ENCODE measurements at places on chromosomes 16 and 17.

DNA sequence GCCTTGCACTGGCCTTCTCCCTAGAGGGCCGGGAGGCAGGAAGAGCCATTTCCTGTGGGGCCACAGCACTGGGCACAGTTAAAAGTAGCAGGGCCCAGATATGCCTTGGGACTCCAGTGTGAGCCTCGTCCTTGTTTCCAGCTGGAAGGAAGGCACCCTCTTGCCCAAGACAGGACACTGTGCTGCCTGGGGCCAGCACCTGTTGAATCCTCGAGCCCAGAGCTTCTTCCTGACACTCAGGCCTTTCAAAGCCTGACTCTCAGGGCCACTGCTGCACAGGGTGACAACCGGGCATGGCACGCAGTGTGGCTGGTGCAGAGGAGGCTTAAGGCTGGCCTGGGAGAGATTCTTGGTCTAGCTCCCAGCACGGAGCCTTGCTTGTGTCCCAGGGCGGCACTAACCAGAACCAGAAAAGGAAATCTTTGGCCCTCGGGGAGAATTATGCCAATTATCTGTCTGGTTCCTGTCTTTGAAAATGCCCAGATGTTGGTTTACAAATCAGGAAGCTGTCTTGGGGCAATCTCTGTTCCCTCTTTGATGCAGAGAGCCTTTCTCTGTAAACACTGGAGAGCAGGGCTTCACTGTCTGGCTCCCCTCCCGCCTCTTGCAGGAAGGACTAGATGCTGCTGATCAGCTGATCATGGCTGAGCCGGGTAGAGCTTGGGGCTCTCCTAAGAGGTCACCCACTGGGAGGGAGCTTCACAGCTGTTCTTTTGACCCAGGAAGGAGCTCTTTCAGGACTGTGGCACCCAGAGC lies 11.1 kb downstream of the LDHD start:
- no peak for DNase-seq

DNA sequence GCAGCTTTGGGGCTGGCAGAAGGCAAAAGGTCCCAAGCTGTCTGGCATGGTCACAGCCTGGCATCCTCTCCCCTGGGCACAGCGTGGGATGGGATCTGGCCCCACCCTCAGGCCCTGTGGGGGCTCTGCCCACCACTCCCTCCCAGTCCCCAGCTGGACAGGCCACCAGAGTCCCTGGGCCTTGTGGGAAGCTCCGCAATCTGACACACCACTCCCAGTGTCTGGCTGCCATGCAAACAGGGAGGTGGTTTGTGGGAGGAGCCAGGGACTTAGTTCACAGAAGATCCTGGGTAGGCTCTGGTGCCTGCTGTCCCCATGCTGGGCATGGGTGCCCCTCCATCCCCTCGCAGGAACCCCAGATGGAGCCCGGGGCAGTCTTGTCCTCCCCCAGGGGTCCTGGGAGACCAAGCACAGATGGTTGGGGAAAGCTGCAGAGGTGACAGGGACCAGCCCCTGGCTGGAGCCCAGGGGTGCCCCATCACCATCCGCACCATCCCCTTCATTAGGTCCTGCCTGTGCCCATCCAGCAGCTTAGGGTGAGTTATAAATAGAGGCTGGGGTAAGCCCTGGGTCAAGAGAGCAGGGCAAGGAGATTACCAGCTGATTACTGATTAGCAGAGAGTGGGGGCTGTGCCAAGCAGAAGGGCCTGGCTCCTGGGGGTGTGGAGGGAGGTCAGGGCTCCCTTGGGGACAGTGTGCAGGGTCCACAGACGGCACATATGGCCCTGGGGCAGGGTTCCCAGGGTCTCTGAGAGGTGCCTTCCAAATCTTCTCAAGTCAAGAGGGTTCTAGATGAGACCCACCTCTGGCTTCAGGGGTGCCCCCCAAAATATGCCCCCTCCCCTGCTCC lies 6.2 kb downstream of the FSCN2 start:
- DNase-seq: no peak

DNA sequence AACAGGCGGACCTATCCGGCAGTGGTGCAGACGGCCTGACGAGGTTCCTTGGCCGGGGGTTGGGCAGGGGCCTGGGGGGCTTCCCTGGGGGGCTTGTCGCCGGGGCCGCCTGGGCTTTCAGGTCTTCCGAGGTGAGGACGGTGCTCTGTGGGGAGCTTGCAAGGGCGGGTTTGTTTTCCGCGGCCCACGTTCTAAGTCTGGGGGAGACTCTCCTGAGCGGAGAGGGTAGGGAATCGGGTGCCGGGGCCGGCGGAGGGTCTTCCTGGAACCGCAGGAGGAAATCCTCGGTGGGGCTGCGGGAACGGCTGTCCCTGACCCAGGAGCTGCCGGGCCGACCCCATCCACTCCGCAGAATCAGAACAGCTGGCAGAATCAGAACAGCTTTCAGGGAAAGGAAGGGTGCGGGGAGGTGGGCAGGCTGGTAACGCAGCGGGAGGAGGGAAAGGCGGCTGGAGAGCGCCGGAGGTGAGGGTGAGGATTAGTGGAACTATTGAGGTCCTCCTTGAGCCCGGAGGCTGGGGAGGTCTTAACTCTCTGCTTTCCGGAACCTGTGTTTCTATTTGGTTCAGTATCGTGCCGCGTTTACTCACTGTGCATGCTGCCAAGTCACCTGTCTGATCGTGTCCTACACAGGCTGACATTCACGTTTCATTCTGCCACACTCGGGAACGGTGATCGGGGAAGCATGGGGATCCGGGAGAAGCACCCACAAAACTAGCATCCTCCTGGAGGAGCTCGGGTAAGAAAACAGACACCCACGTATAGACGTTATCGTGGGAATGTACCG lies 28.9 kb downstream of the CPSF4L start:
- DNase-seq: peak; percentile 56

- no peak for DNase-seq
Observed at GRCh38 chr16:74771656-74772315, 2.8 kb downstream of the FA2H start.

DNA sequence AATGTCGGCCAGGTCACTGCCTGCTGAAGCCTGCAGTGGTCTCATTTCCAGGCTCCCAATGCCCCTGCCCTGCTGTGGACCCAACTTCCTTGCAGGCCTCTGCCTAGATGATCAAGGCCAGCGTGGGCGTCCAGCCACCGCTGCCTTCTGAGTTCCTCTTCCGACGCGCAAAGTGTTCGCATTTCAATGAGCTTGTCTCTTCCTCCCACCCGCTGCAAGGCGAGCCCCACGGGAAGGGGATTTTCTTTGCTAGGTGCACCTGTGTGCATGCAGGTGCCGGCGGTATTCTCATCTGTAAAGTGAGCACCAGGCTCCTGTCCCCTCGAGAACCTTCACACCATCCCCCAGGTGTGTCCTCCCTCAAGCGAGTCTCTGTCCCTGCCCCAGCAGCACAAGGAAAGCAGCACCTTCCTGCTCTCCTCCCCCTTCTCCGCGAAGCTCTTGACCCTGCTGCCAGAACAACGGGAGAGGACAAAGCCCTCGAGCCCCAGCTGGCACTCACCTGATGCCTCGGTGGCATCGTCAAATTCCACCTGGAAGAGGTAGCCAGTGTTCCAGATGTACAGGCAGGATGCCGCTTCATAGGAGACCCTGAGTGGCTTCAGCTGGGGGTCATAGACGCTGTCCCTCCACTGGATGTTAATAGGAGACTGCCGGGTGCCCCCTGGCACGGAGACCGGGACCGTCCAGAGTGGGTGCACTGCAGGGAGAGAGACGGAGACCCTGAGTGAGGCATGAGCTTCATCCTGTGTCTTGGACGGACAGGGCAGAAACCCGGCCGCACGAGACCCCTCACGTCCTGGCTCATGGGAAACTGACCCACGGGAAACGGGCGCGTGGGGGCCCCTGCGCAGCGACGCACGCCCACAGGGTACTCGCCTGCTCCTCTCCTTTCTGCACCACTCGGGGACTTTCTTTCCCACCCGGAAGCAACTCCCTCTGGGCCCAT lies 9.8 kb downstream of the CA5A start:
- no peak for DNase-seq

- no peak for DNase-seq
Observed at GRCh38 chr17:48910370-48910769, 2.2 kb downstream of the UBE2Z start.

GRCh38 chr16:7086822-7087616 lies 245.6 kb upstream of the RBFOX1 start:
- no peak for DNase-seq

- no peak for DNase-seq
Observed at GRCh38 chr17:9298776-9299295, 276.8 kb downstream of the STX8 start.

- no peak for DNase-seq
Observed at GRCh38 chr16:23079675-23080301, 69.5 kb downstream of the USP31 start.

- no peak for DNase-seq
Observed at GRCh38 chr17:57255182-57255775, 1.0 kb upstream of the MSI2 start.

DNA sequence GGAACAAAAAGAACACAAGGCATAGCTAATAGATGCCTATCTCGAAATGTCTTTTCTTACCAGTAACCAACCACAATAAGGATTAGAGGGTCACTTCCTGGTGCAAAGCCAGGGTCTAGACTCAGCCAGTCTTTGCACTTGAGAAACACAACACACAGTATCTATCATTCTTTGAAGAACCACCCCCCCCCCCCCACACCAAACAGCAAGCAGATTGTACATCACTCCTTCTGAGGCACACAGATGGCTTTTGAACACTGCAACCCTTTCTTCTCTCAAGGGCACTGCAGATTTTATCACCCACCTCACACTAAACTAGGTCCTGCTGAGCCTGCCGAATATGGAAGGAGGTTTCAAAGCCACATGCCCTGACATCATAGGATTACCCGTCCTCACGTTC lies 145.6 kb downstream of the AATF start:
- no peak for DNase-seq

GRCh38 chr17:82235056-82235774 lies 6.4 kb downstream of the SLC16A3 start:
- DNase-seq: no peak
